Activated naive CD4-positive, alpha-beta T cell treated with anti-CD3 and anti-CD28 coated beads, Interleukin-2, amount 50 U/mL, for 72 hours (primary cell): ENCODE measurements at places on chromosomes 5 and 9. TPM values are rescaled to one million over a fixed set of nuclear protein-coding genes. Genes with fewer than 3 reads are reported as not detected.

RFESD gene
- 8.9 TPM for total RNA-seq

ST8SIA4 gene
- 21.2 TPM for total RNA-seq

PCDHB5 gene
- total RNA-seq: not detected

SPATA31E1 gene
- not detected for total RNA-seq

TMEM174 gene
- not detected for total RNA-seq

FSTL4 gene
- total RNA-seq: not detected
